Tongue (tissue), 3 donors: ENCODE measurements at places on chromosomes 5 and 9.

GRCh38 chr5:175470781-175471180, 7.6 kb upstream of the SFXN1 start:
- peak; percentile 79 for DNase-seq

DNA sequence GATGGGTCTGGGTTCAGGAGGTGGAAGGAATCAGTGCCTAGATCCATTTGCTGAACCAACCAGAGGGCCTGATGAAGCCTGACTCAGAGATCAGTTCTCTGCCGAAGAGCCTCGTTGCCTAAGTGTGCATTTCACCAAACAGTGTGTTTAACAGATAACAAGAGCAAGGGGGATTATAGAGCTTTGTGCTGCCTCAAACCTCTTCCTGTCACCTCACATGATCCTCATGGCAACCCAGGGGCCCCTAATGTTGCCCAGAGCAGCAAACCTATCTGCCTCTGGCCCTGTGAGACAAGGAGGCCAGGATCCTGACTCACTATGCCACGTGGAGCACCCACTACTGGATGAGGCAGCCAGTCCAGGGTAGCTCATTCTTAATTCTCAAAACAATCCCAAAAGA, 66.3 kb upstream of the EPB41L4B start:
- DNase-seq, result no peak

DNA sequence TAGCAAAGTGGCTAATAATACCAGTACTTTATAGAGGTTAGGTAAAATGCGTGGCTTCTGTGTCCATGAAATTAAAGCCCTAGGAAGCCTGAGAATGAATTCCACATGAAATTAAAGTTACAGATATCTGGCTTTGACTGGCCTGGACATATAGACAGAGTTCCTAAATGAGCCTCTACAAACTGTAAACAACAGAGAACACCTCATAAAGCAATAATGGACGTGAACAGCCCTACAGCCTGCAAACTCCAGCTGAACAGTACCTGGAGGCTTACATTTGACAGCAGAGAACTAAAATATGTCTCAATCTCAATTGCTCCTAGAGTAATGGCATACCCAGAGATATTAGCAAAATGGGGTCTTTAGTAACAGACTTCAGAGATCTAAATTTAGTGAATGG, 28.7 kb downstream of the GOLPH3 start:
- DNase-seq, result no peak

- DNase-seq, result no peak
Measured at GRCh38 chr9:91208837-91209236, 152.9 kb downstream of the AUH start.

GRCh38 chr5:56989676-56990075, 37.8 kb upstream of the MIER3 start:
- no peak for DNase-seq

DNA sequence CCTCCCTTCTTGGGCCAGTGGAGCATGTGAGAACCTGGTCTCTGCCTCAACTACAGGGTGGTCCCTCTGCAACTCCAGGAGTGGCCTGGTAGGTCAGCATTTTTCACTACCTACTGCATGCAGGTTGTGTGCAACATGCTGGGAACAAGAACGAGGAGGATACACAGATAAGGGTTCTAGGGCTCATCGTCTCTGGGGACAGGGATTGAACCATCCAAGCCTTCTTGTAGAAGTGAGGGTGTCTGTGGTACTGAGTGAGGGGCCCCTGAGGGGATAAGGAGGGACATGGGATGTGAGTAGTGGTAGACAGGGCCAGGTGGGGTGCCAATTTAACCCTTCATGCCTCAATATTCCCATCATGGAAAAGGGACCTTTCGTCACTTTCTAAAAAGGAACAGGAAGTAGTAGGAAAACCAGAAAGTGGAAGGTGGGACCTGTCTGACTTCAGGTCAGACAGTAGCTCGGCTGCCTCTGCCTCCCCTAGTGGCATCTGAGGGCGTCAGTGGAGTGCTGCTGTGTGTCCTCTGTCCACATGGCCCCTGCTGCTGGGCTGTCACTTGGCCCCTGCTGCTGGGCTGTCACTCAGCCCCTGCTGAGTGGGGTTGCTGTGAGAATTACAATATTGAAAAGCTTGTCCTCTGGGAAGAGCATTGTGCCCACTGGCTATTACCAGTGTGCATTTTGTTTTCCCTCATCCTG, 48.6 kb upstream of the RNU6ATAC start:
- no peak for DNase-seq

- no peak for DNase-seq
Measured at GRCh38 chr9:10403283-10403682, 209.5 kb downstream of the PTPRD start.

DNA sequence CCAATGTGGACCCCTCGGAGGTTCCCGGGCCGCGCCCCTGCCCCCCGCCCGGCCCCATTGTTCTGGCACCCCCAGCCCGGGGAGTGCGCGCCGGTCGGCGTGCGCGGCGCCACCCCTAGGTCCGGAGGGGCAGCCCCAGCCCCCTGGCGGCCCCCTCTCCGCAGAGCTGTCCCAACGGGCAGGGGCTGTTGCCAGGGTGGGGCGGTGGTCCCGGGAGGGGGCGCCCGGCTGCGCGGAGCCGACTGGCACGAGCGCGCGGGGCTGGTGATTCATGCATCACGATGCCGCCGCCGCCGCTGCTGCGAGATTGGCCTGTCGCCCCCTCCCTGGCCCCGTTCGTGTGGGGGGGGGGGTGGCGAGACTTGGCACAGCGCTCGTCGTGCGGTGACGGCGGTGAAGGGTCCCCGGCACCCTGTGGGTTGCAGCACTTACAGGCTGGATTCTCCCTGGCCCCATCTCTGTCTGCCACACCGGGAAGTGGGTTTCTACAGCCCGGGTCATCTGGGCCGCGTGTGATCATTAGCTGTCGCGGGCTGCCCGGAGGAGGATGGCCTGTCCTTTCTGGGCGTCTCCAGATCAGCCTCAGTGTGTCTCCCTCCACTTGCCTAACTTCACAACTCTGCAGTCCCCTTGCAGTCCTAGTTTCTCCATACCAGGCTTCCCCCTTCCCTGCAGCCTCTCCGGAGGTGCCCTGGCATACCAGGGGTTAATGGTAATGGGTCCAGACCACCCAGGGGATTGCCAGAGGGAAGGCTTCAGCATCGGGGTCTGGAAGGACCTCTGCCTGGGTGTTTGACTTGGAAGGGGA, 858 bp downstream of the NCS1 start:
- DNase-seq, result peak; percentile 39
